ENCODE measurements at places on chromosomes 7 and 10.

DNA sequence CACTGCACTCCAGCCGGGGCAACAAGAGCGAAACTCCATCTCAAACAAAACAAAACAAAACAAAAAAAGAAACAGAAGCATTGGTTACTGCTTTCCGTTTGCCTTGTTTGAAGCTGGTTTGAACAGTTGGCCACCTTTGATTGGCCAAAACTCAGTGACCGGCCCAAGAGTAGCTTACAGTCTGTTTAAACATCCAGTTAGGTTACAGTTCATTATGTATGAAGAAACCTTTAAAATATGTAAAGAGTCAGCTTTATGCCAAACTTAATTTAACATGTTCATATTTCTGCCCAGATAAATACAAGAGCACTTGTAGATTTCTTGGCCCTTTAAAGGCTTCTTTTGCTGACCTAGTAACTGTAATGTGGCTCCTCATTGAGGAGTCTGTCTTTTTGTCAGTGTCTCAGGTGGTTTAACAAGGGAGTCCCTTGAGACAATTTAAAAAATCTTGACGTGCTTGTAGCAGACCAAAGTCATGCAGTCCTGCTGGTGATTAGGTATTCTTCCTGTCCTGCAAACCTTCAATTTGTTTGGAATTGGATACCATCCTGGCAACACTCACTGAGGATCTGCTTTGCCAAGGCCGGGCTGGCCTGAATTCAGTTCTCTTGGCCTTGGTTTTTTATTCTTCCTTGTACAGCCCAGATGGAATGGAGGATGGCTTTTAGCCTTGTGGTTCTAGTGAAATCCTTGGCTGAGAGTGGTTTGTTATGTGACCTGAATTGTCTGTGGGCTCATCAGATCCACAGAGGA is 128.9 kb downstream of the PLXDC2 start:
- DNase-seq = no peak

DNA sequence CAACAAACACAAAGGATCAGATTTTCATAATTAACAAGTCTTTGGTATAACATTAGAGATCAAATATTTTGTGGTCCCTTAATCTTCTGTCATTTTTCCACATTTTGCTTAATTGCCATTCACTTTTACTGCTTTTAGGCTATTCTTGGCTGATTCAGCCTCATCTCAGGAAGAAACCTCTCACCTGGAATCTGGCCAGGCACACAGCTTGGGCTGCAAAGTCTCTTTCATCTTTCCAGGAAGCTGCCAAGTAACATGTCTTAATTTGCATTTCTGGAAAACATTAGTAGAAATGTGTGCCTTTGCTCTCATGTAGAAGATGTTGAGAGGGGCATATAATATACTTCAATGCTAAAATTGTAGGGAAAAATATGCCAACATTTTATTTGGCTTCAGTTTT is 174.2 kb upstream of the STEAP4 start:
- peak; percentile 11 for DNase-seq

GRCh38 chr10:91566115-91566514 is 66.8 kb downstream of the PPP1R3C start:
- no peak for DNase-seq

GRCh38 chr7:35894721-35895120 is 93.9 kb downstream of the SEPTIN7 start:
- no peak for DNase-seq

GRCh38 chr10:49299816-49300139 is 808 bp downstream of the C10orf71 start:
- peak; percentile 32 for DNase-seq

- DNase-seq = no peak
Measured at GRCh38 chr10:71796749-71797405, 23.6 kb upstream of the VSIR start.

DNA sequence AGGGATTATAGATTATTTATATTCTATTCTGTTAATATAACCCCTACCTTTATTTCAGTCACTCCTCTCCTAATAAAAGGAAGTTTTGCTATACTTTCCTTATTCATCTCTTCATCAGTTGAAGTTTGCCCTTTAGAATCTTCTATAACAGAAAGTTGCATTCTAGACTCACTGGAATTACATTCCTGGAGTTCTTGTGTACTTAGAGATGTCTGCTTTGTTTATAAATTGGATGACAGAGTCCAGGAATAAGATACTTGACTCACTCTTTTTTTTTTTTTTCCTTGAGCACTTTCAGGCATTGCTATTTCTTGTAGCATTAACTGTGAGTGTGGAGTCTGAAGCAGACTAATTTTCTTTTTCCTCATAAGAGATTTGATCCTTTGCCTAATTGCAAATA is 640.8 kb downstream of the XPNPEP1 start:
- no peak for DNase-seq

GRCh38 chr7:72538147-72538546 is 126.0 kb upstream of the CALN1 start:
- no peak for DNase-seq

GRCh38 chr10:126503392-126504062 is 115.2 kb upstream of the ADAM12 start:
- no peak for DNase-seq

DNA sequence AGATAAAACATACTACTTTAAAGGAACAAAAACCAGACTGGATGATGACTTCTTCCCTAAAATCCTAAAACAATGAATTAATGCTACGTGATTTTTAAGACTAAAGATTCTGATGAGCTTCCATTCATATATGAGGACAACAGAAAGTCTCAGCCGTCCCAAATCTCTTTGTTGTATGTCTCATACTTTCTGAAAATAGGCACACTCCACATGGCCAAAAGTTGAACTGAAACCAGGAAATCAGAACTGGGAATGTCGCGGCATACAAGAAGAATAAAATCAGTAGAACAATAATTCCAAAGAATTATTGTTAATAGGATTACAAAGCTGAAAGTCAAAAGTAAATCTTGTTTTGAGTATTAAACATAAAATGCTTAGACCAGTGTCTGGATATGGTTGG is 195.4 kb upstream of the GHITM start:
- no peak for DNase-seq

- DNase-seq = no peak
Measured at GRCh38 chr7:20260223-20260622, 43.0 kb upstream of the MACC1 start.

- no peak for DNase-seq
Measured at GRCh38 chr10:13729586-13730305, 143.0 kb downstream of the PRPF18 start.

- DNase-seq = peak; percentile 79
Measured at GRCh38 chr10:87734987-87735827, 75.5 kb downstream of the PAPSS2 start.

DNA sequence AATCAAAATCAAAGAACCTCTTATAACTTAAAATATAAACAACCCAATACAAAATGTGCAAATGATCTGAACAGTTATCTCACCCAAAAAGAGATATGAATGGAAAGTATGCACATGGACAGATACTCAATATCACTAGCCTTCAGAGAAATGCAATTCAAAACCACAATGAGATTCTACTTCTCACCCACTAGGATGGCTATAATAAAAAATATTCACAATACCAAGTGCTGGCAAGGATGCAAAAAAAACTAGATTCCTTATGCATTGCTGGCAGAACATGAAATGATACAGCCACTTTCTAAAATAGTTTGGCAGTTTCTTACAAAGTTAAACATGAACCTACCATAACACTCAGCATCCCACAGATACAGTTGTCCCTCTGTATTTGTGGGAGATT is 130.1 kb upstream of the LRRN3 start:
- no peak for DNase-seq

DNA sequence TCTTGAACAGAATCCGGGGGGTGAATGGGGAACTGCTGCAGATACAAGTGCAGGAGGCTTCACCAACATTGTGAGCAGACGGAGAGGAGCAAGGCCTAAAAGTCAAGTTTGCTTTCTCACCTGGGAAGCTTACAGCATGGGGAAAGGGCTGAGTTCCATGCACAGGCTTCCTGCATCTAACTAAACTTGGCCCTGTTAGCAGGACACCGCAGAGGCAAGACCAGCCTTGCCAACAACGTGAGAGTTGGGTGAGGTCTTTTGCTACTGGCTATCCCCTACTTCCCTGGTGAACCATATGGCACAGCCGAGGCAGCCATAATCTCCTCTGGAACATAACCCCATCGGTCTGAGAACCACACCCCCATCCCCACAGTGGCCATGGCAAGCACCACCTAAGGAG is 14.2 kb upstream of the ADAM22 start:
- DNase-seq = no peak

DNA sequence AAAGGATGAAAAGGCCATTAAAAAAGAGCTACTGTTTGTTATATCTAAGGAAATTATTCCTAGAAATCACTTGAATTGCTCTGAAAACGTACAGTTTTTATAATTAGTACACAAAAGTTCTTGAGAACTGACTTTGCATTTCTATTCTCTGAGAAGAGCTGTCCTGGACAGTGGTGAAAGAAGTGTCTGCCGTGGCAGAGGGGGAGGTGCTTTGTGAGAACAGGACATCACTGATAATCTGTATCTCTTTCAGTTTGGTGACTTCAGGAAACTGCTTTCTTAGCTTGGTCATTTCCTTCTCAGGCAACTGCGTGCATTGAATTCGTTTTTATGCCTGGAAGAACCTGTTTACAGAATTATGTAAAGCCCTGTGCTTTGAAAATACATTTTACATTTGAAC is 52.1 kb downstream of the POLL start:
- no peak for DNase-seq

DNA sequence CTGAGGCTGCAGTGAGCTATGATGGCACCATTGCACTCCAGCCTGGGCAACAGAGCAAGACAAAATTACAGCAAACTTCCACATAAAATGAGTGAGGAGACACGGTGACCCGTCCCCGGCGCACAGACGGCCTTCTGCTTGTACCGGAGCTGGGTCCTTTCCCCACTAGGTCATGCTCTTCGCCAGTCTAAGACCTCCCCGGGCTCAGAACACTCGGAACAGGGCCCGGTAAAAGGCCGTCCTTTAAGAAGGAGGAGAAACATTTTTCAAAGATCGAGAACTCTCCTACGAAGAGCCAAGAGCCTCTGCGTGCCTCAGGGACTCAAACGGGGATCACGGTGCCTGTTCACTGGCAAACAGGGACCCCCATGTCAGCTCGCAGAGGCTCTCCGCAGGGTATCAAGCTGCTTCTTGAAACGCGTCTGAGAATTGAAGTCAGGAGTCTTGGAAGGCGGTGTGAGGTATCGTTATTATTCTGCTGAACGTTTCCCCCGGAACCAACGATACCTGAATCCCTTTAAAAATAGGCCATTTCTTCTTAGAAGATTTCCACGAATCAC is 9.0 kb downstream of the CARD11 start:
- no peak for DNase-seq

- no peak for DNase-seq
Measured at GRCh38 chr10:3159152-3159551, 13.4 kb downstream of the PITRM1 start.

- DNase-seq = no peak
Measured at GRCh38 chr7:73945022-73945421, 83.0 kb upstream of the ELN start.

DNA sequence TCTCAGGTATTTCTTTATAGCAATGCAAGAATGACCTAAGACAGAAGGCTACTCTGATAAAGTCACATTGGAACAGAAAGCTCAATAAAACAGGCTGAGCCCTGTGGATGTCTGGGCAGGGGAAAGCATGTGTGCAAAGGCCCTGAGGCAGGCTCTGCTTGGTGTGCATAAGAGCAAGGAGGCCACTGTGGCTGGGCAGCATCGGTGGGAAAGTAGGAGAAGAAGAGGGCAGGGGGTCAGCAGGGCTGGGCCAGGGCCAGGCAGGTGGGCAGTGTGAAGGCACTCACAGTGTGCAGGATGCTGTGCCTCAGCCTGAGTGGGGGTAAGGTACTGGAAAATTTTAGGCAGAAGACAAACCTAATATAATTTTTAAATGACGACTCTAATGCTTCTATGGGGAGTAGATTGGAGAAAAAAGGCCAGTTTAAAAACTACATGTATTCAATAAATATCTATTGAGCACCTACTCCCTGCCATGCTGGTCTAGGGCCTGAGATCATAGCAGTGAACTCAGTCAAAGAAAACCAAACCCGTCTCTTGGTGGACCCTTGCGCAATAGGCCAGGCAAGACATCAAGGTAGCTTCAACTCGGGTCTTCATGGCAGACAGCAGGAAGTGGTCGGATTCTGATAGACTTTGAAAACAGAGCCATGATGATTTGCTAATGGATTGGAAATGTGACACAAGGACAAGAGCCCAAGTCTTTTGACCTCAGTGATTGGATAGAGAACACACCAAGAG is 572.3 kb downstream of the TCERG1L start:
- no peak for DNase-seq

GRCh38 chr7:150986099-150986512 is 4.7 kb upstream of the NOS3 start:
- DNase-seq = peak; percentile 90

GRCh38 chr7:151243045-151243349 is 5.5 kb downstream of the SMARCD3 start:
- DNase-seq = no peak

DNA sequence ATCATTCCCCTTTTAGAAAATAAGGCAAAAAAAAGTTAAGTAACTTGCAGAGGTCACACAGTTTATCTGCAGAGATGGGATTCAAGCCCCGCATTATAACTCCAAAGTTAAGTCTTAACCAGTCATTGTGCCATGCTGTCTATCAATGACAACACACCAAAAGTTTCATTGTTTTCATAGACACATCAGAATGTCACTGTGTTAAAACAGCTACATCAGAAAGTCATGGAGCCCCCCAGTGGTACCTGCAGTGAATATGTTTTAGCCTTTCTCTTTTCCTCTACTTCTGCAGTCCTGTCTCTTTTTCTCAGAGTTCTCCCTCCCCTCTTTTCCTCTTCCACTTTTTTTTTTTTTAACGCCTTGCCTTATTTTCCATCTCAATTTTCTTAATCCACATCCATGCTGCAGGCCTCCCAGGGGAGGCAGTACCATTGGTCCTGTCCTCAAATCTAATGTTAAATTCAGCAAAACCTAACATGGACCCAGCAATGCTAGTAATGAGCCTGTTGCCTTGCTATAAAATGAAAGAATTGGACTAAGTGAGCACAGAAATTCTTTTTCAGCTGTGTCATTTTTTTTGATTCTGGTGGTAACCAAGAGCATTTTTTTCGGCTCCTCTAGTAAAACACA is 3.8 kb upstream of the NRCAM start:
- DNase-seq = peak; percentile 62

DNA sequence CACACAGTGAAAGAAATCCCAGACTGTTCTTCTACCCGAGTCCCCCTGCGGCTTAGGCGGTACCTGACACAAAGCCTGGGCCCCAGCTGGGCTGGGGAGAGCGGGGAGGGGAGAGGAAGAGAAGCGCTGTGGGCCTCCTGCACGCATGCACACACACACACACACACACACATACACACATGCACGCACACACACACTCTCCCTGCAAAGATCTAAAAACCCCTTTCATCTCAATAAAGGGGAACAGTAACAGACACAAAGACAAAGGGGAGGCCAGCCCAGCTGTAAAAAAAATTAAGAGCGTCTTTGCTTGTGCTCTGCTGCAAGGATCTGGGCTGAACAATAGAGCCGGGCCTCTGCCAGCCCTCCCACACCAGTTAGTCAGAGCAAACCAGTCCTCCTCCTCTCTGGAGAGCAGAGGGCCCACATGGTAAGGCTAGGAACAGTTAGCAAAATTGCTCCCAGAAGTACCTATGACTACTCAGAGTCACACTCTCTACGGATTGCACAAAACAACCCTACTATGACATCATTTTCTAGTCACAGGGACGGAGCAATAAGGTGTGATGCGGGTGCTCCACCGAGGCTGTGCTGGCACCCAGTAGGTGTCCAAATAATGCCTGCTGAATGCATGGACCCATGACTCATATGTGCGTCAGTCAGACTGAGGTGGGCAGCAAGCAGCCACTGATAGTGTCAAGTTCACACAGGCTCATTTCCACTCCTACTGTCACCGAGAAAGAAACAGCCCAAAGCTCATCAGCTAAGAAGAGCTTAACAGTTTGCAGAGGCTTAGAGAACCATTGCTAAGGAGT is 9.2 kb downstream of the ITPRIP start:
- no peak for DNase-seq

GRCh38 chr7:27155816-27156507 is 513 bp downstream of the HOXA7 start:
- DNase-seq = no peak

All from eye (tissue), 1 donor.